ENCODE measurements at places on chromosomes 16 and 17.

- no peak for DNase-seq
Measured at GRCh38 chr16:2019921-2020831, 591 bp downstream of the NPW start.

GRCh38 chr16:26930786-26931581 lies 135.7 kb upstream of the C16orf82 start:
- DNase-seq, result no peak

DNA sequence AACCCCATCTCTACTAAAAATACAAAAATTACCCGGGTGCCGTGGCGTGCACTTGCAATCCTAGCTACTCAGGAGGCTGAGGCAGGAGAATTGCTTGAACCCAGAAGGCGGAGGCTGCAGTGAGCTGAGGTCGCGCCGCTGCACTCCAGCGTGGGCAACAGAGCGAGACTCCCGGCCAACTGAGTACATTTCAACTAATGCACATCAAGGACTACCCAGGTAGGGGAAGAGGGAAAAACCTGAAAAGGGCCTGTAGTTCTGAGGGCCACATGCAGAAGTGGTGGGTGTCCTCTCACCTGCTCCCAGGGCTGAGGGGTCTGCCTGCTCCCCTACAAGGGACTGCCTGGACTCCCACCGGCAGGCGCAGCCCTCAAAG lies 584 bp upstream of the SLC16A5 start:
- no peak for DNase-seq

DNA sequence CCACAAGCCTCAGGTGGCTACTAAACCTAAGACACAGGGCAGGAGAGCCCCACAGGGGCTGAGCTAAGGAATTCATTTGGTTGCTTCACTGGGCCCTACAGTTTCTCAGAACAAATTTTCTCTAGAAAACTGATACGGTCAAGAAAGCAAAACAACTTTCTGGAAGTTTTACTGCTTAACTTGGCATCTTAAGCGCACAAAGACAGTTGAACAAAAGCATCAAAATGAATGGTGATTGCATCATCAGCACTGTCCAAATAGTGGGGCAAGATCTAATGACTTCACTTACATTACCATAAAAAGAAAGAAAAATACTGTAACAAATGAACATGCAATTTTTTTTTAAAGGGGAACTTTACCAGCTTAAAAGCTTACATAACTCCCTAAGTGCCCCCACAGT lies 47.6 kb downstream of the XPO6 start:
- no peak for DNase-seq

DNA sequence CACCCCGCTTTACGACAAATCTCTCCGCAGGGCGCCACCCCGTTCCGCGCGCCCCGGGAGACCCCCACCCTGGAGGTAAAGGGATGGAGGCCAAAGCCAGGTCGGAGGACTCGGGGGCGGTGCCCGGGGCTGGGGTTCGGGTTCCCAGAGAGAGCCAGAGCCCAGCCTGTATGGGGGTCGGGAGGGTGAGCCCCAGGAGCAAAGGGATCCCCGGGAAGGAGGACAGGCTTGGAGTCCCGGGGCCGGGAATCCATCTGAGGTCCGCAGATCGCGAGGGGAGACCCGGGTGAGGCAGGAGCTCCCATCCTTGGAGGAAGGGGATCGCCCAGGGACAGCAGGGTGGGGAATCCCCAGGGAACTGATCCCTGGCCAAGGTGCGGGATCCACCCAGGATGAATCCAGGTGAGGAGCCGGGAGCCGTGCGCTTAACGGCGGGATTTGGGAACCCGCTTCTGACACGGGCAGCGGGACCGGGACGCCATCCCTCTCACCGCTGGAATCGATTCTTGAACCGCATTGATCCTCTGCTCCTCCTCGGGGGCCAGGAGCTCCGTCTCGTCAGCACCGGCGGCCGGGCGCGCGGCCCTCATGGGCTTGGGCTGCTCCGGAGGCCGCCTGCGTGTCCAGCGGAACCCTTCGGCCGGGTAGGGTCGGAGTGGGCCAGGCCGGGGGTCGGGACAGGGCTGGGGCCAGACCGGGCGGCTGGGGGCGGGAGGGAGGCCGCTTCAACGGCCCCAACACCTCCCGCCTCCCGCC lies at the start of gene MMD:
TSS of gene MMD (minus strand) at position 657 of the 756 bp plus-strand sequence. CDS start at position 517, 140 bp downstream.
- DNase-seq, result no peak

DNA sequence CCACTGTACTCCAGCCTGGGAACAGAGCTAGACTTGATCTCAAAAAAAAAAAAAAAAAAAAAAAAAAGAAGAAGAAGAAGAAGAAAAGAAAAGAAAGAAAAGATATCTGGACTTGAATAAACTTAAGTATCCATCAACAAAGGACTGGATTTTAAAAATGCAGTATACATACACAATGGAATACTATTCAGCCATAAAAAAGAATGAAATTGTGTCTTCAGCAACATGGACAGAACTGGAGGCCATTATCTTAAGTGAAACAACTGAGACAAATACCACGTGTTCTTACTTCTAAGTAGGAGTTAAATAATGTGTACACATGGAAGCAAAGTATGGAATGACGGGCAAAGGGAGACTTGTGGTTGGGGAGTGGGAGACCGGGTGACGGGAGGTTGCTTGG lies 40.1 kb upstream of the MNT start:
- DNase-seq, result no peak

GRCh38 chr16:79130616-79131015 lies 469.9 kb downstream of the MAF start:
- no peak for DNase-seq

DNA sequence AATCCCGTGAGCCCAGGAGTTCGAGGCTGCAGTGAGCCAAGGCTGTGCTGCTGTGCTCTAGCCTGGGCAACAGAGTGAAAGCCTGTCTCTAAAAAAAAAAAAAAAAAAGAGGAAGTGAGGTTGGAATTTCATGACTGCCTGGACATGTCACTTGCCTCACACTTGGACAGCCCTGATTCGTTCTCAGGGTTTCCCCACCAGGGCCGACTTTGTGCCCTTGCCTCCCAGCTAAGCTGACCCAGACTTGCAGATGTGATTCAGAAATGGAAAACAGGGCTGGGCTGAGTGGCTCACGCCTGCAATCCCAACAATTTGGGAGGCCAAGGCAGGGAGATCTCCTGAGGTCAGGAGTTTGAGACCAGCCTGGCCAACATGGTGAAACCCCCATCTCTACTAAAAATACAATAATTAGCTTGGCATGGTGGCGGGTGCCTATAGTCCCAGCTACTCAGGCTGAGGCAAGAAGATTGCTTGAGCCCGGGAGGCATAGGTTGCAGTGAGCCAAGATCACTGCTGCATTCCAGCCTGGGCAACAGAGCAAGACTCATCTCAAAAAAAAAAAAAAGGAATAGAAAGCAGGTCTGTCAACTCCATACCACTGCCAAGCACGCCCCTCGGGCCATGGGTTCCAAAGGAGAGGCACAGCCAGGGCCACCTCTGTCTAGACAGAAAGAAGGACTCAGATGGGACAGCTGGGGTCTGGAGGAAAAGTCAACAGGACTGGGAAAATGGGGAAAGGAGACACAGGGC lies 46.9 kb downstream of the SOCS1 start:
- no peak for DNase-seq

DNA sequence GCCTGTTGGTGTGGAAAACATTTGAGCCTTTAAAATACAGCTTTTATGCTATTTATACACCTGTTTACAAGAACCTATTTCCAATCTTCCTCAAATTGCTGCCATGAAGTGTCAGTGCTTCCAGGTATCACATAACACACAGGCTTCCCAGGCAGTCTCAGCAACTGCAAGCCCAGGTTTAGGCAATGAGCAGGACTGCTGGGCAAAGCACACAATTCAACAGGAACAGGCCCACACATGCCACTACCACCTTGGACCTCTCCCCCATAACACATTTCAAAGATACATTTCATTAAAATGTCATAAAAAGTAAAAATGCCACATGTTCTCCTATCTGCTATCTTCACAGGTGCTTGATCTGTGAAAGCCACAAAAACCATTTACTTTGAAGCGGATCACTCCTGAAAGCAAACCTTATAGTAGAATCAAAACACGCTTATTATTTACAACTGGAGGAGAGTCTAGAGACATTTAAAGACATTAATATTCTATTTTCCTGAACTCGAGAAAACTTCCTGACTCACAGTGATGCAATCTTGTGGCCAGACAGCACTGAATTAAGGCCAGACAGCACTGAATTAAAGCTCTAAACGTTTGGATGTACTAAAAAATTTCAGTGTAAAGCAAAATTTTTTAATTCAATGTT lies 31.5 kb downstream of the ANKFY1 start:
- DNase-seq, result no peak

DNA sequence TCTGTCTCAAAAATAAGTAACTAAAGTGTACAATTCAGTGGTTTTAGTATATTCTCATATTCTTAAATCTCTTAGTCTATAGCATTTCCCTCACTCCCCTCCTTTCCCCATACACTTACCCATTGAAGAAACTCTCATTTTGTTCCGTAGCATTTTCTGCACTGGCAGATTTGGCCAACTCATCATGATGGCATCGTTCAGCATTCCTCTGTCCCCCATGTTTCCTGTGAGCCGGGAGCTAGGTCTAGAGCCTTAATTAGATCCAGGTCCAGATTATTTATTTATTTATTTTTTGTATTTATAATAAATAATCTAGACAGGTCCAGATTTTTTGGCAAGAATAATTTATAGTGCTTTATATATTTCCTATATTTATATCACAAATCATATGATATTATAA lies 31.0 kb downstream of the HEATR3 start:
- no peak for DNase-seq

- DNase-seq, result no peak
Measured at GRCh38 chr17:80492343-80493136, 16.1 kb upstream of the NPTX1 start.

DNA sequence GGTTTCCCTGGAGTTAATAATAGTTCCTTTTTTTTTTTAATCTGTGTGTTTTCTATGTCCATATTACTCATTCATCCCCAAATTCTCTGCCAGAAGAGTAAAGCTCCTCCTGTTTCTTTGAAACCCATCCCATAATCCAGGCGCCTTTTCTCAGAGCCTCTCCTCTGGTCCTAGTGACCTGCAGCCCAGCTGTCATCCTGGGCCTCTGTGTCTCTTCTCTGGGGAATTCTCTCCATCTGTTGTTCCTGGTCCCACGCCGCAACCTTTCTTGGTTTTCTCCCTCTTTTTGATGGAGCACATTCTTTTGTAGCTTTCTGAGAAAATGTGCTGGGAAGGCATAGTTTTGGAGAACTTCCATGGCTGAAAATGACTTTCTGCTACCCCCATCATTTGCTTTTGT lies 10.2 kb downstream of the KATNB1 start:
- no peak for DNase-seq

DNA sequence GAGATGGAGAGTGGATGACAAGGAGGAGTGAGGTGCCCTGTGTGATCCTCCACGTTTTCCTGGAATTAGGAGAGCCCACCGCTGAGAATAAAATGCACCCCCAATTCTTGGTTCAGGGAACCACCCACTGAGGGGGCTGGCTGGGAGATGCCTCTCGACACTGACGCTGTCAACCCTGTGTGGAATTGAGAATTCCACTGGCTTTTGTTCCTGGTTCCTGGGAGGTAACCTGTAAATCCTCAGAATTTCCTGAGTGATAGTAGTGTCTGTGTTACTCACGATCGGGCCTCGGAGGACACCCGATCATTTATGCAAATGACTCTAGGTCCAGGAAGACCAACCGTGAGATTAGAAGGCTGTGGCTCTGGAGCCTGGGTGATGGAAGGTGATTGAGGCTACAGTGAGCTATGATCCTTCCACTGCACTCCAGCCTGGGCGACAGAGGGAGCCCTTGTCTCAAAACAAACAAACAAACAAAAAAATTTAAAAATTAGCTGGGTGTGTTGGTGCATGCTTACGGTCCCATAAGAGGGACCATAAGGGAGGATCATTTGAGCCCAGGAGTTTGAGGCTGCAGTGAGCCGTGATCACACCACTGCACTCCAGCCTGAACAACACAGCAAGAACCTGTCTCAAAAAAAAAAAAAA lies 11.7 kb upstream of the PRPSAP1 start:
- DNase-seq, result no peak

GRCh38 chr17:59748591-59748990 lies 41.1 kb downstream of the VMP1 start:
- DNase-seq, result no peak
